ENCODE measurements at places on chromosomes 11 and 22.
A peak's percentile ranks its signal among the peaks of the same experiment; 100 is the strongest.

GRCh38 chr22:46577368-46578249, 40.2 kb upstream of the CELSR1 start:
- DNase-seq = no peak

DNA sequence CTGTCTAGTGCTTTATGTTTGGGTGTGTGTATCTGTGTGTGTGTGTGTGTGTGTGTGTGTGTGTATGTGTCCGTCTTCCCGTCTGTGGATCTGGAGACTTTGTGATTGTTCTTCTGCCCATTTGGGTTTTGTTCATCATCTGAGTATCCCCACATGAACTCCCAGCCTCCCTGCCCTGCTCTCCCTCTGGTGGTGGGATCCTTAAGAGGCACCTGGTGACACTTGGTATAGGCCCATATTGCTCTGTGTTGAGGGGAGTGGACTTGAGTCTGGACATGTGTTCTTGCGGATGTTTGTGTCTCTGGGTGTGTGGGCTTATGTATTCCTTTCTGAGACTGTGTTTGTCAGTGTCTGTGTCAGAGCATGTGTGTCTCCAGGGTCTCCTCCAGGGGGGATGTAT, 15.3 kb downstream of the RCOR2 start:
- no peak for DNase-seq

- DNase-seq = no peak
These were observed 48.4 kb downstream of the PDE2A start for GRCh38 chr11:72625691-72626413.

DNA sequence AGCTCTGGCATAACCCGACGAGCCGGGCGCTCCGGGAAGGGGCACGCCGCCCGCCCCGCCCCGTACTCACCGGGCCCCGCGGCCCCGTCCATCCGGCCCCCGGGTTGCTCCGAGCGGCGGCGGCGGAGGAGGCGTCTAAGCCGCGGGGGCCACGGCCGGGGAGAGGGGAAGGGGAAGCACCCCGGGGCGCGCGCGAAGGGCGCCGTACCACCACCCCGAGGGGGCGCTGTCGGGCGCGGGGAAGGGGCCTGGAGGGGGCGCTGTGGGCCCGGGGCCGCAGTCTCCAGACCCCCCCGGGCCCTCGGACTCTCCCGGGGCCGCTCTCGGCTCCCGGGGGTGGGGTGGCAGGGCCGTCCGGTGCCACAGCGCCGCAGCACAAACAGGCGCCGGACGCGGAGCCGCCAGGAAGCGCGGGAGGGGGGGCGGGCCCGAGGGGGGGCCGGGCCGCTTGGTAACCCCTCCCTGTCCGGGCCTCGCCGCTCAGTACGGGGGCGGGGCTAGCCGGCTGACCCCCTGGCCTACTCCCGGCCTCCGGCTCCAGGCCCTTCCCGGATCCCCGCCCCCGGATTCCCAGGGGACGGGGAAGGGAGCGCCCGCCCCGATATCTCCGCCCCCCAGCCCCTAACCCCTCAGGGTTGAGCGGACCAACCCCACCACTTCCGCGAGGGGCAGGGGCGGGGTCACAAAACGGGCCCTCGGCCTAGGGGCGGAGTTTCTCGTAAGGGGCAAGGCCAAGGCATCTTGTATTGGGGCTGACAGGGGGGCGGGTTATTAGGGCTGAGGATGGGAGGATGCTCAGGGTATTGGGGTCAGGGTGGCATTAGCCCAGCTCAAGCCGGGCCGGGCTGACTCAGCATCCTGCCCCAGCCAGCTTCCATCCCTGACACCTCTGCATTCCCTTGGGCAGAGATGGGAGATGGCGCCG, at the start of the genes EML3 and ROM1:
EML3 (minus strand) TSS at position 410 of the 925 bp plus-strand sequence; CDS start at position 92, 318 bp downstream.
ROM1 (plus strand) TSS at position 892 of the 925 bp plus-strand sequence; CDS start at position 917, 25 bp downstream.
- DNase-seq = peak; percentile 91

GRCh38 chr11:10651656-10652361, 41.7 kb downstream of the IRAG1 start:
- no peak for DNase-seq

GRCh38 chr11:17013548-17014320, 480 bp downstream of the PLEKHA7 start:
- peak; percentile 4 for DNase-seq

DNA sequence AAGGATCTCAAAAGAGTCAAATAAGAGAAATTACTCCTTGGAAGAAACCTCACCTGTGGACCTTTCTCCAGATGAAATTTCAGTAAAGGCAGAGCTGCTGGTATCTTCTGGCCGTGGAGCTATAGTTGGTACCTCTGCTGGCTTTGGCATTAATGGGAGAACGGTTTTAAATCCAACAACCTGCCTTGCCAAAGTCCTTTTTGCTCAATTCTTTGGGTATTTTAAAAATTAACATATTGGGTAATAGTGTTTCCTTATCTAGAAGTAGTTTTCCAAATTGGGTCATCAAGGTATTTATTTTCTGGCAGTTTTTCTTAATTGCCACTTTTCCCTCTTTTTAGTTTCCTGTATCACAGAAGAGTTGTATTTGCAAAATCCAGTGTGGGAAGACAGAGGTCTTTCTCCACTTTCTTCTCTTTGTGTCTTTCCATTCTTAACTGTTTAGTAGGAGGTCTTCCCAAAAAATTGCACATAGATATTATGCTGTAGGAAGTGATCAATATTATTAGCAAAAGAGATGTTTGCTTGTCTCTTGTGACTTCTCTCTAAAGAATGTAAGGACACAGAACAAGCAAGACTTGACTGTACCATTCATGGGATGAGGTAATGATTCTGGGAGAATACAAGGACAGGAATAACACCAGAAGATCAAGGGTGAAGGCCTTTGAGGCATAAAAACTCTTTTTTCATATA, at the start of gene SAA4:
SAA4 (minus strand) TSS at position 139 of the 693 bp plus-strand sequence. CDS start 876 bp downstream, outside the sequence.
- no peak for DNase-seq

GRCh38 chr11:27296497-27296896, 66.5 kb downstream of the CCDC34 start:
- no peak for DNase-seq

- no peak for DNase-seq
These were observed 22.5 kb upstream of the OAF start for GRCh38 chr11:120188371-120188770.

GRCh38 chr11:126722006-126722736, 278.4 kb downstream of the KIRREL3 start:
- DNase-seq = no peak

GRCh38 chr22:49024775-49025440, 802.8 kb downstream of the BRD1 start:
- no peak for DNase-seq

- no peak for DNase-seq
These were observed 42.0 kb downstream of the SGSM3 start for GRCh38 chr22:40412441-40412840.

DNA sequence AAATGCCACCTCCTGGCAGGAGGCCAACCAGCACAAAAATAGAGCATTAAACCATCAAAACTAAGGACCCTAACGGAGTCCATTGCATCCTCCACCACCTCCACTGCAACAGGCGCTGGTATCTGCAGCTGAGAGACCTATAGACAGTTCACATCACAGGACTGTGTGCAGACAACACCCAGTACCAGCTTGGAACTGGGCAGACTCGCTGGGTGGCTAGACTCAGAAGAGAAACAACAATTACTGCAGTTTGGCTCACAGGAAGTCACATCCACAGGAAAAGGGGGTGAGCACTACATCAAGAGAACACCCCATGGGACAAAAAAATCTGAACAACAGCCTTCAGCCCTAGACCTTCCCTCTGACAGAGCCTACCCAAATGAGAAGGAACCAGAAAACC, 11.6 kb upstream of the TMEM45B start:
- DNase-seq = peak; percentile 45

GRCh38 chr22:41286639-41287091, 678 bp upstream of the RANGAP1 start:
- DNase-seq = peak; percentile 50
